ENCODE measurements at places on chromosomes 4 and X.

GRCh38 chrX:119698845-119699244 lies 5.9 kb upstream of the SEPTIN6 start:
- DNase-seq, result no peak
- no peaks in the 10 kb centered on the region for H3K27me3 ChIP-seq
- no peaks in the 10 kb centered on the region for H3K36me3 ChIP-seq
- no peak overlapping the region for H3K27ac ChIP-seq
- no peaks in the 10 kb centered on the region for H3K4me1 ChIP-seq

DNA sequence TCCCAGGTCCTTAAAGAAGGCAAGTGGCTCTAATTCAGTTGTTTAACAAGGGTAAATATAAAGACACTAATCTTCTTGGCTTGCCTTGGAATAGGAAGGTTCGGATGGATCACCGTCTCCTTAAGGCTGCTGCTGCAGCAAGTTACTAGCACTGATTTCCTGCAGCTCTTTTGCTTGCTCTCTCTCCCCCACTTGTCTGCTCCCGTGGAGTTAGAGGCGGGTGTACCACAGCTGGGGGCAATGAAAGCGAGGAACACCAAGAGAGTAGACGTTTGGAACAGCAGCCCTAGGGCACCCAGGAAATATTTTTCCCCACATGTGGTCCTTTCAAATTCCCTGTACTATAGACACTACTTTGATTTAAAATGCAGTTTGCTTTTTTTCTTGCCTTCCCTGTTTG lies 202.2 kb downstream of the SH2D1A start:
- H3K27me3 ChIP-seq, result no peaks in the 10 kb centered on the region
- H3K4me1 ChIP-seq, result no peaks in the 10 kb centered on the region
- no peak for DNase-seq
- H3K27ac ChIP-seq, result no peak overlapping the region
- H3K4me3 ChIP-seq, result no peak overlapping the region

GRCh38 chrX:105282077-105282476 lies 61.6 kb upstream of the TEX13A start:
- H3K4me1 ChIP-seq, result no peaks in the 10 kb centered on the region
- H3K27me3 ChIP-seq, result no peaks in the 10 kb centered on the region
- no peak overlapping the region for H3K27ac ChIP-seq
- H3K36me3 ChIP-seq, result no peaks in the 10 kb centered on the region
- no peak overlapping the region for H3K4me3 ChIP-seq

- H3K4me3 ChIP-seq, result no peak overlapping the region
- no peak overlapping the region for H3K27ac ChIP-seq
- DNase-seq, result no peak
- no peaks in the 10 kb centered on the region for H3K4me1 ChIP-seq
- no peaks in the 10 kb centered on the region for H3K36me3 ChIP-seq
- H3K27me3 ChIP-seq, result no peaks in the 10 kb centered on the region
Observed at GRCh38 chr4:166274136-166274761, 401.2 kb downstream of the TLL1 start.

DNA sequence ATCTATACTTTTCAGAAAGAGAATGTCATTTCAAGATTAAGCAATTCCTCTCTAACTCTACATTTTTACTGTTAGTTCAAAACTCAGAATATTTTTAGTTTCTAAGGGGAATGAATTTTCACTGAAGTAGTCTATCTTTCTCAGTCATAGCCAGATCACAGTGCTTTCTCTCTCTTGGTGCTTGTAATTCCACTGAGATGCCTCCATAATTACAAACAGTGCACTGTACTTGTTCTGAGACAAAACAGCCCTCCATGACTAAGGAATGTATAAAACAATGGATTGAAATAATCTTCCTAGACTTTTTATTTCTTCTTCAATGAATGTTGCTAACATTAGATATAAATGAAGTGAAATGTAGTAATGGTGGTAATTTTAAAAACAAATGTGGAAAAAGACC lies 603.2 kb upstream of the FAM241A start:
- DNase-seq, result no peak
- no peak overlapping the region for H3K4me3 ChIP-seq
- no peak overlapping the region for H3K27ac ChIP-seq
- no peaks in the 10 kb centered on the region for H3K36me3 ChIP-seq
- H3K27me3 ChIP-seq, result no peaks in the 10 kb centered on the region
- H3K4me1 ChIP-seq, result no peaks in the 10 kb centered on the region

DNA sequence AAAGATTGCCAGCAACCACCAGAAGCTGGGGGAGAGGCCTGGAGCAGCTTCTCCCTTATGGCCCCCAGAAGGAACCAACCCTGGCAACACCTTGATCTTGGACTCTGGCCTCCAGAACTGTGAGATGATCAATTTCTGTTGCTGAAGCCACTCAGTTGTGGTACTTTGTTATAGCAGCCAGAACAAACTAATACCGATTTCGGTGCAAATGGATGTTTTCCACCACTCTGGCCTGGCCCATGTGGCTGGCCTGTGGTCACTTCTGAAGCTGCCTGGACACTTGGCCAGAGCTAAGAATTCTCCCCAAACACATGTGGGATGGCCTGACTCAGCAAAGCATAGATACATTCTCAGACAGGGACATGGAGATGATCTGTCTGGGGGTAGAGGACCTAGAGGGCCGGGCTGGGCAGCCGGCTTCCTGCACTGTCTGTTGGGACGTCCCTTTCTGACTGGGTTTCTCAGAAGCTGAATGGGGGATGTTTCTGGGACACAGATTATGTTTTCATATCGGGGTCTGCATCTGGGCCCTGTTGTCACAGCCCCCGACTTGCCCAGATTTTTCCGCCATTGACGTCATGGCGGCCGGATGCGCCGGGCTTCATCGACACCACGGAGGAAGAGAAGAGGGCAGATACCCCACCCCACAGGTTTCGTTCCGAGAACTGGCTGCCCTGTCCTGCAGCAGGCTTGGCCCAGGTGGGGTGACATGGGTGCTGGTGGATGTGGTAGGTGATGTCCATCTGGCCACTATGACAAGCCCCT lies 4.1 kb downstream of the FOXP3 start:
- no peak overlapping the region for H3K27ac ChIP-seq
- H3K36me3 ChIP-seq, result no peaks in the 10 kb centered on the region
- DNase-seq, result no peak
- H3K4me1 ChIP-seq, result no peaks in the 10 kb centered on the region

DNA sequence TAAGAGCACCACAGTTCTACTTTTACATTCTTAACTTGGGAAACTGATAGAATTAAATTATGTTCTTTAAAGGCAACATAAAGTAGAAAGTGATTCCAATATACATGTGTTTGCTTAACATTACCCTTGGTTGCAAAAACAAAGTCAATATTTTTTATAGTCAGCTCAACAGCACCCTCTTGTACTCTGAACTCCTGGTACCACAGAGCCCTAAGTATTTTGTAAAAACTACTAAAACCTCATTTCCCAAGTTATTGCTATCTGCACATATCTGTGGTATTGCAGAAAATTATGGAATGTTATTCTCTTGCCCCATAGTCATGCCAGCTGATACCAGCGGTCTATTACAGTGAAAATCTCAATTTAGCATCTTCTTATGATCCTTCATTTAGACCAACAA lies 2.9 kb downstream of the KIF4A start:
- H3K4me3 ChIP-seq, result no peak overlapping the region
- H3K27ac ChIP-seq, result no peak overlapping the region
- DNase-seq, result no peak
- peaks cover 13% of the 10 kb centered on the region for H3K4me1 ChIP-seq

GRCh38 chrX:40471965-40472648 lies 108.7 kb upstream of the ATP6AP2 start:
- no peaks in the 10 kb centered on the region for H3K36me3 ChIP-seq
- H3K4me1 ChIP-seq, result peaks cover 10% of the 10 kb centered on the region
- H3K27ac ChIP-seq, result no peak overlapping the region
- H3K4me3 ChIP-seq, result peak overlapping the region; percentile 3

Data from lower lobe of right lung (tissue), 2 donors.